ENCODE measurements at places on chromosomes 16 and 17.
A peak's percentile ranks its signal among the peaks of the same experiment; 100 is the strongest.

DNA sequence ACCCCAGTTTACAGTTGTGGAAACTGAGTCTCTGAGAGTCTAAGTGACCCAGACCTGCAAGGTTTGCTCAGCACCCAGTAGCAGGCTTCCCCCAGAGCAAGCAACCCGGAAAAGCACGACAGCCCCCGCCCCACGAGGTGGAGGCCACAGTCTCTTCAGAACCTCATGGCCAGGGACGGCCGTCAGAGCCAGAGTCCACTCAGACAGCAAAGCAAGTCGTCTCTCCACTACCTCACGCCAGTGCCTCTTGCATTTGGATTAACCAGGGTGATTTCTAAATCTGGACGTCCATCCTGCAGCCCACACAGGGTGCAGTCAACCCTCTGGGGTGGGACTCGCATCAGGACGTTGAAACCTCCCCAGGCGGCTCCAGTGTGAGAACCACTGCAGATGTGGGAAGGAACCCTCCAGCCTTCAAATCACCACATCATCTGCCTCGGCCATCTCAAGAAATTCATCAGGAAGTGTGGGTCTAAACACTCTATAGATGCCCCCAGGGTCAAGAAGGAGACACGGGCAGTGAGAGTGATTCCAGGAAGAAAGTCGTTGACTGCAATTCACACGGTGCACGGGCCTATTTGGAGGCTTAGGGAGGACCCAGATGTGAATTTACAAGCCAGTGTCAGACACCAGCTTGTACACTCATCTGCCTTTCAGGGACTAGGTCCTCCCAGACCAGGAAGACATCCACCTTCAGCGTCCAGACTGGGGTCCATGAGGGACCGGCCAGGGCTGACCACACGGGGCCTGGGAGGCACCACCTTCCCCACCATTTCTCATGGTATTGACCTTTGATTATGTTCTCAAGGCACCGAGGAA is 20.2 kb upstream of the RBFOX3 start:
- no peak for DNase-seq

DNA sequence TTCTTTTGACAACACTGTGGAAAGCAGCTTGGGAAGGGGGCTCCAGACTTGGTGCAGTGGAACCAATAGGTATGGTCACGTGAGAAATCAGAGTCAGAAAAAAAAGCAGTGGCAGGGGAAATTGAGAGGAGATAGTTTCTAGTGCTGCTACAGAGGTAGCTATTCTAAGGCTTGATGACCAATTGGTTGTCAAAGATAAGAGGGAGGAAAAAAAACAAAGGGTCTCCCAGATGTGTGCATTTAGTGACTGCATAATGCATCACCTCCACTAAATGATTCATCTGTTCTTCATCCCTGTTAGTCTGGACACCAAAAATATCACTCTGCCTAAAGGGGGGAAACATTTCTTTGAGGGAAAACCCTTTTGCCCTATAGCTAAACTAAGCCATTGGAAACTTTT is 56.5 kb downstream of the PIGL start:
- DNase-seq, result no peak

- peak; percentile 31 for DNase-seq
Measured at GRCh38 chr16:3612510-3613466, 1.4 kb upstream of the SLX4 start.

GRCh38 chr17:82204831-82205719 is 7.6 kb downstream of the CCDC57 start:
- DNase-seq, result no peak

GRCh38 chr16:81873206-81873605 is 94.1 kb downstream of the PLCG2 start:
- DNase-seq, result no peak

DNA sequence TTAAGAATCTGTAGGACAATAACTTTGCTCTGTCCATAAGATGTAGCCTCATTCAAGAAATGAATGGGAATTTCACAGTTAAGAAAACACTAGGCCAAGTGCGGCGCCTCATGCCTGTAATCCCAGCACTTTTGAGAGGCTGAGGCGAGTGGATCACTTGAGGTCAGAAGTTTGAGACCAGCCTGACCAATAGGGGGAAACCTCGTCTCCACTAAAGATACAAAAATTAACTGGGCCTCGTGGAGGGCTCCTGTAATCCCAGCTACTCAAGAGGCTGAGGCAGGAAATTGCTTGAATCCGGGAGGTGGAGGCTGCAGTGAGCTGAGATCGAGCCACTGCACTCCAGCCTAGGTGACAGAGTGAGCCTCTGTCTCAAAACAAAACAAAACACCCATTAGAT is 19.9 kb upstream of the RSL1D1 start:
- no peak for DNase-seq

GRCh38 chr17:43151880-43152456 is 19.0 kb upstream of the NBR1 start:
- DNase-seq, result no peak

DNA sequence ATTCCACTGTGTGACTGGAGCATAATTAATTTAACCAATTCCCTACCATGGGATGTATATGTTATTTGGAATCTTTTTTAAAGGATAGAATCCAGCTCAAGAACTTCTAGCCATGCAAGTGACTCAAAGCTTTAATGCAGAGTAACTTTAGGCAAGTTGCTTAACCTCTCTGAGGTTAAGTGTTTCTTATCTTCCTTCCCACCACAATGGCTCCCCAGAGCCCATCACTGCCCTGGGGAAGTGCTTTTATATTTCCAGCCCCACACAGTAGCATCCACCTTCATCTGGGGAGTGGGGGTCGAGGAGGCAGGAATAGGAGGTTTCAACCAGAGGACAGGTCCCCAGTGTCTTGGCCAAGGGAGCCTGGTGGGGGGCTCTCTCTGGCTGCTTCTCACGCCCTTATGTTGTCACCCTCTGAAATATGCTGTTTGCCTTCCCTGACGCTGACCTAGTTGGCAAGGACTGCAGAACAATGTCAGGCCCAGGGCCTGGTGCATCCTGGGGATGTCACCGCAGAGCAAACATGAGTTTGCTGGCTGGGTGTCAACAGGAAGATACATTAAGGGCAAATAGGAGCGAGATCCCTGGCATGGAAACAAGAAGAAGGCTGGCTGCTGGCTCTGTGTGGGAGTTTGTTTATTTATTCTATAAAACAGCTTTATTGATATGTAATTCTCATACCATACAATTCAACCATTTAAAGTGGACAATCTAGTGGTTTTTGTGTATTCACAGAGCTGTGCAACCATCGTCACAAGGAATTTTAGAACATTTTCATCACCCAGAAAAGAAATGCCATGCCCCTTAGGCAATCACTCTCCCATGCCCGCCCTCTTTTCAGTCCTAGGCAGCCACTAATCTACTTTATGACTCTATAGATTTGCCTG is 46.6 kb upstream of the WSB1 start:
- no peak for DNase-seq

- no peak for DNase-seq
Measured at GRCh38 chr17:71516149-71516548, 604.7 kb upstream of the SOX9 start.

DNA sequence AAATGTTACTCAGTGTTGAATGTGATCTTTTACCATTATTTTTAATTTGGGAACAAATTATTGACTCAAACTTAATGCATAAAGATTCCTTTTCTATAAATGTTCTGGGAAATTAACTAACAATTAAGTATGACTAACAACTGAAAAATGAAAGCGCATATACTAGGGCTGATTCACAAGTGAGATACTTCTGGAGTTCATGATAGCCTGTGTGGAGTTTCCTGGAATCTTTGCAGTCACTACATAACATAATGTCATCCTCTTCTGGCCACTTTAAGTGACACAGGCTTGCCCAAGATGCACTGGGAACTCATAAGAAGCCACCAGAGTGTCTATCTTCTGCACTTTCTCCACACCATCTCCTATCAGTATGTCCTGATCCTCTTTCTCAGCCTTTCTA is 450.3 kb upstream of the CDH11 start:
- DNase-seq, result no peak

GRCh38 chr17:8082292-8082691 is 5.2 kb downstream of the ALOX12B start:
- no peak for DNase-seq

DNA sequence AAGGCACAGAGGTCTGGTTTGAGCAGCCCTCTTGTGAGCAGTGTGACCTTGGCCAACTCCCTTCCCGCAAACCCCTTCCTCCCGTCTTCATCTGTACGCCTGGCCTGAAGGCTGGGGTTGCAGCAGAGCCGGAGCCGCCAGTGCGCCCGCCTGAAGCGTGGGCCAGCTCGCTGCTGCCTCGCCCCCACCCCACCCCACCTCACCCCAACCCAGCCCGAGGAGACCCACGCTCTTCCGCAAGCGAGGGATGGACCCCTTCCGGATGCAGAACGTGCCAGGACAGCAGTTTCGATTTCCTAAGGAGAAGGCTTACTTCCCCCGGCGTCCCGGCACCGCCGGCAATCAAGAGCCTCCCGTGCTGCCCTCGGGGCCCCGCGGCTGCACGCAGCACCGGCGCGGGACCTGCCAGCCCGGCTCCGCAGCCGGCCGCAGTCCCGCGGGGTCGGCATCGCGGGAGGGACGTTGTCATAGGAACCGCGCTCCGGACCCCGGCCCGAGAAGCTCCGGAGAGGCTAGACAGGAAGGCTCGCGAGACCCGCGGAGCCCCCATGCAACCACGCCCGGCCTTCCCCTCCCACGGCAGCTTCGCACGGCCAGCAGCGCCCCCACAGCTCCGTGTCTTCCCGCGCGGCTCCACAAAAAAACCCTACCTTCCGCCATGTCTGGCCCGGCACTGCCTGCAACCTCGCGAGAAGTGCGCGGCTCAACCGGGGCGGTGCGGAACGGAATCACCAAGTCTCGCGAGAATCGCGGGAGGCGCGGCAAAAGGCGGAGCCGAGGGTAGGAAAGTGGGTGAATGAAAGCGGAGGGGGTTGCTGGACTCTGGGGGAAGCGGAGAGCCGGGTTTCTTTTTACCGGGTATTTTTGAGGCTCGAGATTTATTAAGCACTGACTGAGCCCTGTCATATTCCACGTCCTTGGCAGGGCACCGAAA is at the start of gene ANKFY1:
ANKFY1 (minus strand) TSS at position 698 of the 934 bp plus-strand sequence; CDS start at position 660, 38 bp downstream.
- DNase-seq, result peak; percentile 60

- DNase-seq, result no peak
Measured at GRCh38 chr16:4828567-4829321, 18.3 kb downstream of the GLYR1 start.

GRCh38 chr17:80834893-80835275 is 156.8 kb upstream of the CHMP6 start:
- no peak for DNase-seq

DNA sequence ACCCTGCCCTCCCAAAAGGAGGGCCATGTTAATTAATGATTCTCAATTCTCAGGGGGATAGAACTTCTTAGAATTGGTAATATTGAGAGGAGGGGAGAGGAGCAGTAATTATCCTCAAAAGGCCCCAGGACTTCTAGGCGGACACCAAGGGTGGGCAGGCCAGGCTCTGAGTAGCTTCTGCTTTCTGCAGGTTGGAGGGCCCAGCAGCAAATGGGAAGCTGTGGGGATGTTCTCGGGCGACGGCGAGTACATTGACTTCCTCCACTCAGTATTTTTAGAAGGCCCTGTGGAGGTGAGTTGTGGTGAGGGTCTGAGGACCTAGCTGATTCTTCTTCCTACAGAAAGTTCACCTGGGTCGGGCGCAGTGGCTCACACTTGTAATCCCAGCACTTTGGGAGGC is 57.5 kb downstream of the DNAH2 start:
- no peak for DNase-seq

DNA sequence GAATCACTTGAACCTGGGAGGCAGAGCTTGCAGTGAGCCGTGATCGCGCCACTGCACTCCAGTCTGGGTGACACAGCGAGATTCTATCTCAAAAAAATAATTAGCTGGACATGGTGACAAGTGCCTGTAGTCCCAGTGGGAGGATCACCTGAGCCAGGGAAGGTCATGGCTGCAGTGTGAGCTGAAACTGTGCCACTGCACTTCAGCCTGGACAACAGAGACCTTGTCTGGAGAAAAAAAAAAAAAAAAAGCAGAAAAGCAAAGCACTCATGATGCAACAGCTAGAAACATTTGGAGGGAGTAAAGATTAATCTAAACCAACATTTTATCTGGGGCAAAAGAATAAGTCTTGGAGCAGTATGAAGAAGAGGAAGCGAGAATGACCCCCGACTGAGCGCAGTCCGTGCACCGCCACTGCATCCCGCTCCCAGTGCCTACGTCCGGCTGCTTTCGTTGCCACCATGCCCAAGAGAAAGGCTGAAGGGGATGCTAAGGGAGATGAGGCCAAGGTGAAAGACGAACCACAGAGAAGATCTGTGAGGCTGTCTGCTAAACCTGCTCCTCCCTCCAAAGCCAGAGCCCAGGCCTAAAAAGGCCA is 8.2 kb downstream of the PRPSAP1 start:
- DNase-seq, result no peak

DNA sequence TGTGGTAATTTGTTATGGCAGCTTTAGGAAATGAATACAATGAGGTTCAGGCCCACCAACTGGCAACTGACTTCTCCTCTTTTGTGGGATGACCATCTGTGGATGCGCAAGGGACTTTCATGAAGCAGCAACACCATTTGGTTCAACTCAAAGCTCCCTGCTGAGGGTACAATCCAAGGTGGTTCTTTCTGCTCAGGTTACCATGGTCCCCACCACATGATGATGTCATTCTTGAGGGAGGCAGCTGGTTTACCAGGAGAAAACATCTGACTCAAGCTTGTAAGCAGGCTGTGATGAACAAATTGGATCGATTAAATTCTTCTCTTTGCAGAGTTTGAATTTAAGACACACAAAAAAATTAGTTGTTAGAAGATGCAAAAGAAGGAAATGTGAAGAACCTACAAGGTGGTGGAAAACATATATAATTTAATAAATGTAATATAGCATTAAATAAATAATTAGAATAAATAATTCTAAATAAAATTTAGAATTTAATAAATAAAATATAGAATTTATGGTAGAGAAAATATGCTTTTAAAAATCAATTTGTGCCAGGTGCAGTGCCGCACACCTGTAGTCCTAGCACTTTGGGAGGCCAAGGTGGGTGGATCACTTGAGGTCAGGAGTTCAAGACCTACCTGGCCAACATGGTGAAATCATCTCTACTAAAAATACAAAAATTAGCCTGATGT is 67.6 kb upstream of the ANKFN1 start:
- DNase-seq, result no peak

- no peak for DNase-seq
Measured at GRCh38 chr17:81608082-81608481, 28.8 kb downstream of the NPLOC4 start.

GRCh38 chr17:81400154-81400977 is 5.1 kb downstream of the BAHCC1 start:
- peak; percentile 19 for DNase-seq

- DNase-seq, result no peak
Measured at GRCh38 chr16:25041471-25041870, 26.3 kb upstream of the ARHGAP17 start.

- no peak for DNase-seq
Measured at GRCh38 chr17:373613-374230, 21.1 kb upstream of the RPH3AL start.

GRCh38 chr17:38703742-38704605 is 1.1 kb upstream of the MLLT6 start:
- peak; percentile 64 for DNase-seq

DNA sequence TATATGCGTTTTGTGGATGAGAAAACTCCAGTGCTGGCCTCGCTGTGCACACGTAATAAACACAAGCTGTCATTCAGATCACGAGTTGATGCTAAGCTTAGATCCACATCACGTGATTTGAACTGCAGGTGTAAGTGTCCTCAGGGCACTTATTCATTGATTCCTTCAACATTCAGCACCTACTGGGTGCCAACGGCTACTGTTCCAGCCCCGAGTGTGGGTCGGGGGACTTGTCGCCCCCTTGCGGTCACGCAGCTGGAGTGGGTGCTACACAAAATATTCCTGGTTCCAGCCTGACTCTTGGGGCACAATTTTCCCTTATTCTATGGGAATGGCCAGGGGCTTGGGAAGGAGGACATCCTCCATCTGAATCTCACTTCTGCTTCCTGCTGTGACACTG is 29.9 kb upstream of the GINS2 start:
- DNase-seq, result no peak

GRCh38 chr16:2836646-2837508 is 6.8 kb downstream of the ZG16B start:
- DNase-seq, result no peak
